Stimulated activated CD4-positive, alpha-beta T cell treated with anti-CD3 and anti-CD28 coated beads, Interleukin-1b, Interleukin-23, amount 100 ng/mL, for 24 hours (primary cell): ENCODE measurements at places on chromosomes 5 and 9.

DNA sequence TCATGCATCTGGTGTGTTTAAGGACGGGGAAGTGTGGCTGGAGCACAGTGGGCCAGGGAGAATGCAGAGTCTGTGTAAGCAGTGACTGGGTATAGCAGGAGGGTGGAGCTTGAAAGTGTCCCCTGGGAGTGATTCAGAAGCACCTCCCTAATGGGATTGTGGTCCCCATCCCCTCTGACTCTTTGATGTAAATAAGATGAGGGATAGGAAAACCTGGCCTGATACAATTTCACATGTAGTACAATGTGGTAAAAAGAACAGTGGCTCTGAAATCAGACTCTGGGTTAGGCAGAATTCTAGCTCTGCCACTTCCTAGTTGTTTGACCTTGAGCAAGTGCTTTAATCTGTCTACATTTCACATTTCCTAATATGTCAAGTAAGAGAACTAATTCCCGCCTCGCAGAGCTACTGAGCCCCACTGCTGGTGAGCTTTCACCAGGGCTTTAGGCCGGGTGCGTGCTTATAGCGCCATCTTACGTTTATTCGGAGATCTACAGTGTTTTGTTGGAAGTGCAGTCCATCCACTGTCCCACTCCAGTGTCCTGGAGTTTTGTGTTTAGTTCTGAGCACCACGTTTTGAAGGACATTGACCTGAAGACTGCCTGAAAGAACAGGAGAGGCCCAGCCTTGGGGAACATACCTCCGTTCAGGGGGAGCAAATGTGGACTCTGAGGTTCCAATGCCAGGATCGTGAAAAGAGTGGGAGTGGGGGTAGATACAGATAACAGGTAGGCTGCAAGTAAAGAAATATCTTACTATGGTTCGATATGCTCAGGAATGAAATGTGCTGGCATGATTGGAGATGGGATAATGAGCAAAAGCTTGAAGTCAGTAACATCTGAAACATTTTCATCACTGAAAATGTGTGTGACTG lies 51.2 kb upstream of the TESK1 start:
- no peak for DNase-seq

DNA sequence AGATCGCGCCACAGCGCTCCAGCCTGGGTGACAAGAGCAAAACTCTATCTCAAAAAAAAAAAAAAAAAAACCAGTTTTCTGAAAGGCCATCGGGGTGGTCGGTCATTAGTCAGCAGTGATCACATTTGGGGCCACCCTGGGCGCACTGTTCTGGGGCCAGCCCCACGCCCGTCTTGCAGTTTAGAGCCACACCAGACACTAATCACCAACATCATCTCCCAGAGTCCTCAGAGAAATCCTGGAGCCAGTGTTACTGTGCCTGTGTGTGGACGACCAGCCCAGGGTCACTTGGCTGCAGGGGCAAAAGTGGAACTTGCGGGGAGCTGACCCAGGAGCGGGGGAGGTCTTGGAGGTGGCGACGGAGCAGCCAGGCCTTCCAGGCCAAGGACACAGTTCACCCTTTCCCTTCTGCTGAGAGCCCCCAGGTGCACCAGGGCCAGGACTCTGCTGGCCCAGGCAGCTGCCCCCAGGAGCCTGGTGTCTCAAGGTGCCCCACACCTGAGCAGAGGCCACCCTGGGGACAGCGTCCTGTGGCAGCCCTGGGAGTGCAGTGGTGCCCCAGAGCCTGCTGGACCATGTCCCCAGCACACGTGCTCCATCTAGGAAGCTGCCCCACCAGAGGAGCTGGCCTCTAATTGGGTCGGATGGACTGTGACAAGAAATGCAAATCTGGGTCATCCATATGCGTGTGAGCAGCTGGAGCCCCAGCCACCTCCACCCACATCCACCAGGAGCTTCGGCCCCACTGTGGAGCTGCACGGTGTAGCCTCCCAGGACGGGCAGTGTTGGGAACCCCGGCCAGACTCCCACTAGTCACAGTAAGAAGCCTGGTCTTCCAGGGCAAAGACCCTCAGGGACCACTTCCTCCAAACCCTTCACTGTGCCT lies 51.1 kb downstream of the NEK6 start:
- DNase-seq = no peak

- no peak for DNase-seq
Observed at GRCh38 chr5:173920024-173920753, 32.0 kb downstream of the CPEB4 start.

- DNase-seq = no peak
Observed at GRCh38 chr9:130450344-130451003, 5.7 kb downstream of the ASS1 start.

DNA sequence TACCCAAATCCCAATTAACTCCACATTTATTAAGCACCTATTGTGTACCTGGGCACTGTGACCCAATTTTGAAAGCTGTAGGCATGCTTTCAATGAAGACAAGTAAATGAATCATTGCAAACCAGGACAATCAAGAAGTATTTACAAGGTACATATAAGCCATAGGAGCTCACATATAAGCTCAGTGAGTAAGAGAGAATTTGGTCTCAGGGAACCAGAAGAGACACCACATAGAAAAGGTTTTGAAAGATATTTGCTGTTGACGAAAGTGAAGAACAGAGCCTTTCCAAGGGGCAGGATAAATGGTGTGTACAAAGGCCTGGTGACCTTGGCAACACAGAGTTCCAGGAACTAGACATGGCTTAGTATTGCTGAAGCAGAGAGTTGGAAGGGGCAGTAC lies 187.6 kb downstream of the CD180 start:
- DNase-seq = no peak

- DNase-seq = no peak
Observed at GRCh38 chr9:85522459-85523092, 219.2 kb downstream of the AGTPBP1 start.

DNA sequence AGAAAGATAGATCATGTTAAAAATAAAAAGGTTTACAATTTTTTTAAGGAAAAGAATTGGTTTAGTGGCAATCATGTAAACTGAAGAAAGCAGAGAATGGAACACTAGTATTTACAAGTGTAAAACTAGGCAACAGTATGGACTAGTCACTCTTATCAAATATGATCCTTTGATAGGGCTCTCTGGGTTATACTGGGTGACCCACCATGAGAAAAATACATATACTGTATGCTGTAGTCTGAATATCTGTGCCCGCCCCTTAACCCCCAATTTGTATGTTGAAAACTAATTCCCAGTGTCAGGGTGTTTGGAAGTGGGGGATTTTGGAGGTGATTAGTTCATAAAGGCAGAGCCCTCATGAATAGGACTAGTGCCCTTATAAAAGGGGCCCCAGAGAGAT lies 236.8 kb upstream of the TARS1 start:
- no peak for DNase-seq

DNA sequence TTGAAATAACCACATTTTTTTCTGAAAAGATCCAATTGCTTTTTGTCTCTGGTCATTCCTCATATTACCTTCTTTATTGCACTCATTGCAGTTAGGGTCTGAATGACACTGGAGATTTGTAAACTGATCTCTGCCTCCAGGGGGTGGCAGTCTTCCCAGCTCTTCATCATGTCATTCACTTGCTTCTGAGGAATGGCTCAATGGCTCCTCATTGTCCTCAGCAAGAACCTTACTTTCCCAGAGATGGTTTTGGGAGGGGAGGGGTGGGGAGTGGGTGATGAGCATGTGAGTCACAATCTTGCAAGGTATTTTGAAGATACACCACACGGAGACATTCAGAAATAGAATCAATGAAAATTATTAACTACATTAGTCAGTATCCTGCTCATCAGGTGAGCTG lies 159.8 kb upstream of the GAS1 start:
- DNase-seq = no peak

- no peak for DNase-seq
Observed at GRCh38 chr5:123992641-123993040, 480.7 kb downstream of the CSNK1G3 start.
